GF-D8 (cell line): ENCODE measurements at places on chromosomes 4 and X.

DNA sequence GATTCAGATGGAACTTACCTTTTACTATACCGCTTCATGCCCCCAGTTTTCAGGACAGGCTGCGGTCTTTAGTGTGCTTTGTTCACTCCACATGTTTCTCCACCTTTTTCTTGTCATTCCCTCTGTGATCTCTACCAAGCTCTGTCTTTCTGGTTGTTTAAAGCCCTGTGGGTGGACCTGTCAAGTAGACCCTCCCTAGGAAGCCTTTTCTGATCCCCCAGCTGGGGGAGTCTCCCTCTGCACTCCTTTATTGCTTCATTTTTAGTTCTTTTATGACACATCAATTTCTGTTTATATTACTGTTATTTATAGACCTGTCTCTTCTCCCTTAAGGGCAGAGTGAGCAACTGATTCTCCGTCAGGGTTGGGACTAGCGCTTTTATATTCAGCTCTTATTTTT is 150.2 kb downstream of the C4orf33 start:
- no peak for DNase-seq

DNA sequence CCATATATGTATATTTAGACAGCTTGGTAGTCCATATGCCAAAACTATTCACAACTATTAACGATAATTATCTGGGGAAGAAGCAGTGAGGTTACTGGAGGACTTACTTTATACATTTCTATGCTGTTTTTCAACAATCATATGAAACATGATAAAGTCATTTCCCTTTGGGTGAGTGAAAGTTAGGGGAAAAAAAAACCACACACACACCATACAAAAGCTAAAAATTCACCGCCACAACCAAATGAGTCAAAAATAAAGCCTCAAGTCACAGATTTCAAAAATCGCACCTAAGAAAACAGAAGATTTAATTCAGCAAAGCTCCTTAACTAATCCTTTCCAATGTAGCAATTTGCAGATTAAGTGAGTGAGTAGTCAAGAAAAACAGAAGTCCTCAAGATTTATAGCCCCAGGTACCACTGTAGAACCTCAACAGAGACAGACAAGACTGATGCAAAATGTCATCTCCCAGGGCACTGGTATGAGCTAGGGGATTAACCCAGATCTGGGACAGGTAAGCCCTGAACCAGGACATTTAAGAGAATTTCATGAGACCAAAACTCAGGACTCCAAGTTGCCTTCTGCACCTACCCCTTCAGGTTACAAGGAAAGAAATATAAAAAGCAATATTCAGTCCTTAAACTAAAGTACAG is 35.1 kb downstream of the SYTL4 start:
- DNase-seq = no peak

- DNase-seq = peak; percentile 8
These were observed 55.9 kb downstream of the EIF4E start for GRCh38 chr4:98873059-98873458.

DNA sequence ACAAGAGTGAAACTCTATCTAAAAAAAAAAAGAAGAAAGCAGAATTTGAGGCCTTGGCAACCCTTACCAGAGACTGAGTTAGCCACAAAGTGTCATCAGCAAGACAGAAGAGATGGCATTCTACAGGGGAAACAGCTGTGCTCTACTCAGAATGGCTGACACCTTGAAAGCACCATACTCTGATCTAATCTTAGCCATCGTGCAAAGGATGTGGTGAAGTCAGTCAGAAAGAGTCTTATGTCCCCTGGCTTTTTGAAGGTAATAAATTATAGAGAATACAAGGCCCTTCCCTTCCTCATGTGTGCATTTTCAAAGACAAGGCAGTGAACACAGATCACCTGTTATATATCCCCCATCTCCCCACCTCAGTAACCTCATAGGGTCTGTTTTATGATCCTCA is 13.2 kb downstream of the CLNK start:
- DNase-seq = no peak

DNA sequence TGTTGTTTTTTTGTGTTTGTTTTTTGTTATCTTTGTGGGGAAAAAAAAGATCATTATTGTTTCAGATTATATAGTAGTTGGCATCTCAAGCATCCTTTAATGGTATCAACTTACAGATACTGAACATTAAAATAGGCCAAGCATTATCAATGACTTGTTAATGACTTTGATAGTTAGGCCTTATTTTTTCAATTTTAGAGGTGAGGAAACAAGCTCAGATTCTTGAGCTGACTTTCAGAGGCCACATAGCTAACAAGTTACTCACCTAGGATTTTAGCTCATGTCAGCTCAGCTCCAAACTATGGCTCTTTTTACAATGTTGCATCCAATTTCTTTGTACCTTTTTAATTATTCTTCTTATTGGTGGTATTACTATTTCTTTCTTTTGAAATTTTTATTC is 471 bp upstream of the PLAC8 start:
- no peak for DNase-seq

DNA sequence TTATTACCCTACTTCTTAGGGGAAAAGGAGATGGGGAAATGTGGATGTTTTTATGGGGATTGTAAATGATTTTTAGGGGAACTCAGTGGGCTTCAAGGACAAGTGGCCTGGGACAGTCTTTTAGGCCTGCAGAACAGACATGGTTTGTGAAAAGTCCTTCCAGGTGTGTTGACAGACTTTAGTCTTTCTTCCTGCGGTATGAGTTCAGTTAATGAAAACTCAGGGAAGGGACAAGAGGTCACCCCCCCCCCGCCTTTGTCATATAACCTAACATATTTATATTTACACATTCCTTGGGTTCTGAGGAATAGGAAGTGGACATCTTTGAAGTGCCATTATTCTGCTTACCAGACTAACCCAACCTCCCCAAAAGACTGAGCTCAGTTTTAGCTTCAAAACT is 31.8 kb downstream of the METAP1 start:
- DNase-seq = no peak

- DNase-seq = no peak
These were observed 621 bp upstream of the SUV39H1 start for GRCh38 chrX:48695925-48696300.

- no peak for DNase-seq
These were observed 7.9 kb upstream of the FGF13 start for GRCh38 chrX:138719396-138719795.

- no peak for DNase-seq
These were observed 48.6 kb upstream of the RASSF6 start for GRCh38 chr4:73668782-73669201.

- no peak for DNase-seq
These were observed 54.3 kb downstream of the TSC22D3 start for GRCh38 chrX:107721318-107721717.

- DNase-seq = no peak
These were observed 148.3 kb downstream of the NEK1 start for GRCh38 chr4:169464080-169464479.

- DNase-seq = no peak
These were observed 137.2 kb downstream of the RAPGEF2 start for GRCh38 chr4:159240046-159240445.

- no peak for DNase-seq
These were observed 620 bp downstream of the CXCL10 start for GRCh38 chr4:76022677-76023076.

GRCh38 chrX:134172588-134173259 is 64.3 kb upstream of the CCDC160 start:
- no peak for DNase-seq

DNA sequence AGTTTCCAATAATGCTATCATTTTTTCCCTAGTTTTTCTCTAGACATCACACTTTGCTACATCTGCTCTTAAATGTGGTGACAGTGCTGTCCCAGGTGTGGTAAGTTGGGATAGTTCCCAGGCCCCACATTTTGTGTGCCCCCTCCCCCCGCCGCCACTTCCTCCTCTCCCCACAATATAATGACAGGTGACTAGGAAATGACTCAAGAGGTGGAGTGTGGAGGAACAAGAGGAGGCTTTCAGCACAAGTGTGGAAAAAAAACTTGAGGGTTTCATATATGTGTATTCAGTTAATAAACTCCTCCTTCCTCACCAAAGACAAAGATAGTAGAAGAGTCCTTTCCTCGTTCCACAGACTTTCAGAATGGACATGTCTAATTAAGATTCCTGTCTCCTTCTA is 18.3 kb upstream of the IL21 start:
- no peak for DNase-seq

GRCh38 chrX:131262738-131263679 is 26.1 kb downstream of the IGSF1 start:
- no peak for DNase-seq

DNA sequence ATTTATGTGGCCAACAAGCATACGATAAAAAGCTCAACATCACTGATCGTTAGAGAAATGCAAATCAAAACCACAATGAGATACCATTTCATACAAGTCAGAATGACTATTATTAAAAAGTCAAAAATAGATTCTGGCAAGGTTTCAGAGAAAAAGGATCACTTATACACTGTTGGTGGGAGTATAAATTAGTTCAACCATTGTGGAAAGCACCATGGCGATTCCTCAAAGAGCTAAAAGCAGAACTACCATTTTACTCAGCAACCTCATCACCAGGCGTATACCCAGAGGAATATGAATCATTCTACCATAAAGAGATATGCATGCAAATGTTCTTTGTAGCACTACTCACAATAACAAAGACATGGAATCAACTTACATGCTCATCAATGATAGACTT is 478.7 kb upstream of the GALNTL6 start:
- DNase-seq = no peak

GRCh38 chrX:2628751-2629315 is 62.3 kb upstream of the CD99 start:
- no peak for DNase-seq

- no peak for DNase-seq
These were observed 94.7 kb upstream of the SPRY1 start for GRCh38 chr4:123301923-123302322.

DNA sequence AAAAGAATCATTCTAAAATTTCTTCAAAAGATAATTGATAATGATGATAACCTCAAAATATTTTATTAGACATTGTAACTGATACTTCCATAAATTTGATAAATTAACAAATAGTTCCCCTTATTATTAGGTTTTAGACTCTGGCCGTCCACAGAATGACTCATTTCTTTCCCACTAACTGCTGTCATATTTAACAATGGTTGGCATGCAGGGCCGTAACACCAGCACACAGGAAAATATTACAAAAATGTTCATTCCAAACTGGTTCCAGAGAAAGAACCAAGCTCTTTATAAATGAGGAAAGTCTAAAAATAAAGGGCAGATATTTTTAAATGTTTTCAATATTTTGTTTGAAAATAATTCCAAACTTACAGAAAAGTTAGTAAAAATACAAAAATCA is 28.2 kb downstream of the WDFY3 start:
- no peak for DNase-seq

- DNase-seq = no peak
These were observed 686 bp downstream of the MTHFD2L start for GRCh38 chr4:74158466-74159142.

- DNase-seq = no peak
These were observed 1646.6 kb upstream of the PCDH7 start for GRCh38 chr4:29073571-29073970.

DNA sequence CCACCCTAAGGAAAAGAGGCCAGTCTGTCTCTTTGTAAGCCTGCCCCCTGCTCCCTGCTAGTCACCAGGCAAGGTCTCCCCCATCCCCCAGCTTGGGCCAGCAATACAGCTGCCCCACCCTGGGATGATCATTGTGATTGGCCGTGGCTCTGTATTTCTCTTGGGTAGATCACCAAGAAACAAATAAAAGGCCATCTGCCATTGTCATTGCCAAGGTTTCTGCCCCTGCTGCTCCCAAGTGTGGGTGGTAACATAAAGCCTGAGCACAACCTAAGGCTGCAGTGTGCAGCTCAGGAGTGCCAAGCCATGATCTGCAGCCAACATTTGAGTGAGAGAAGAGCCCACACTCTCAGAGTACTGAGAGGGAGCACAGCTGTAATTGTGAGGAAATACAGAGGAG is 241.0 kb upstream of the POF1B start:
- no peak for DNase-seq

DNA sequence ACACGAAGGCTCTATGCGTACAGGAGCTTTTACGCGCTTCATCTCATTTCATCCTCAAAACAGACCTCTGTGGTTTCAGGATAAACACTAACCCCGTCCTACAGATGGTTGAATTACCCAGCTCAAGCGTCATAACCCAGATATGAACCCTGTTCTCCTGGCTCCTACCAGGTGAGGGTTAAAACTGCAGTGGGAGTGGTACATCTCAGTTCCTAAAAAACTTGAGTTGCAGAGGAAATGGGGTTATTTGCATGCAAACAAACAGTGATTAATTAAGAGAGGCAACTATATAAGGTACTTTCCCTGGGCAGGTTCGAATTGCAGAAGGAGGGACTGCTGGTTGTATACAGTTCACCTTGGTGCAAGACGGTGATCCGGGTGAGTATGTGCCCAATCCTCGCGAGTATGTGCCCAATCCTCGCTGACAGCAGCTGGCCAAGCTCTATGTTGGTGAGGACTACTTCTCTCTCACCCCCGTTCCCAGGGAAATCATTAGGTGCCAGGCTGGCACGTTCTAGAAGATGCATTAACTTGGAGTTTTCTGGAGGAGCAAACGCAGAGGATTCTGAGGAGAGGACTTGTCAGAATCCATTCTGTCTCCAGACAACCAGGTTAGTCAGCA is 72.6 kb downstream of the FHDC1 start:
- DNase-seq = no peak

GRCh38 chrX:31223817-31224216 is 152.0 kb upstream of the FTHL17 start:
- no peak for DNase-seq

DNA sequence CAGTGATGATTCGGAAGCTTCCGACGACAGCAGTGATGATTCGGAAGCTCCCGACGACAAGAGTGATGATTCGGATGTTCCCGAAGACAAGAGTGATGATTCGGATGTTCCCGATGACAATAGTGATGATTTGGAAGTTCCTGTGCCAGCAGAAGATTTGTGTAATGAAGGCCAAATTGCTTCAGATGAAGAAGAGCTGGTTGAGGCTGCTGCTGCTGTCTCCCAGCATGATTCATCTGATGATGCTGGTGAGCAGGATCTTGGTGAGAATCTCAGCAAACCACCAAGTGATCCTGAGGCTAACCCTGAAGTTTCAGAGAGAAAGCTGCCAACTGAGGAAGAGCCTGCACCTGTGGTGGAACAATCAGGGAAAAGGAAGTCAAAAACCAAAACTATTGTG is 14.2 kb downstream of the CXCR3 start:
- DNase-seq = no peak

DNA sequence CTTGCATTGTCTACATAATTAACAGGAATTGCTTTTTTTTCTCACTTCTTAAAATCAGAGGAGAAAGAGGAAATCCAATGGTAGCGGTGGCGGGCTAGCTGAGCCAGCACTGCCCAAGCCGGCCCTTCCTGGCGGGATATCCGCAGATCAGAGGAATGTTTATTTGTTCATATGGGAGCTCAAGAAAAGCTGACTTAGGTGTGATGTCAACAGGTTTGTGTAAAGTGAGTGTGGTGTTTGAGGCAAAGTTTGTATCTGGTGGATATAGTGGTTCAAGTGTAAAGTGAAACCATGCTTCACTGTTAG is 466 bp upstream of the SLC39A8 start:
- no peak for DNase-seq

- DNase-seq = no peak
These were observed 38.4 kb downstream of the SAGE1 start for GRCh38 chrX:135931644-135932487.

GRCh38 chr4:99054428-99054994 is 34.1 kb downstream of the ADH5 start:
- no peak for DNase-seq
